IMR-90 (cell line): ENCODE measurements at places on chromosomes 1 and 21. TPM values are rescaled to one million over a fixed set of nuclear protein-coding genes. Genes with fewer than 3 reads are reported as not detected.

DNA sequence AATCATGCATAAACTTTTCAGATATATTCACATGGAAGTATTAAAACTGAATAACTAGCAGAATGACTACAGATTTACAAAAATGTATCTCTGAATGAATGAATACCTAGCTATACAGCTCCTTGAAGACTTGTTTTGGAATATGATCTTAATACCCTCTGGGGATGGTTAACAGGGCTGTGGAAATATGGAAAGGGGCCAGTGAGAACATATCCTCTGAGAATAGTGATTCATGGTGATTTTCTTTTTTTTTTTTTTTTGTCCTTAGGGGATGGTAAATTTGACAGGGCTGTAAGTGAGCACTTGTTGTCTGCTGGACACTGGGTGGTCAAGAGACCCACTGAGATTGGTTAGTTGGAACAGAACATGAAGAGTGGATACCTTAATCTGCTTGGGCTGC lies 80.7 kb upstream of the HP1BP3 start:
- no peak overlapping the region for H3K27ac ChIP-seq
- no peaks in the 10 kb centered on the region for H3K27me3 ChIP-seq
- H3K4me3 ChIP-seq, result no peak overlapping the region
- peaks cover 13% of the 10 kb centered on the region for H3K4me1 ChIP-seq
- DNase-seq, result peak; percentile 53
- H3K36me3 ChIP-seq, result peaks cover 12% of the 10 kb centered on the region

DNA sequence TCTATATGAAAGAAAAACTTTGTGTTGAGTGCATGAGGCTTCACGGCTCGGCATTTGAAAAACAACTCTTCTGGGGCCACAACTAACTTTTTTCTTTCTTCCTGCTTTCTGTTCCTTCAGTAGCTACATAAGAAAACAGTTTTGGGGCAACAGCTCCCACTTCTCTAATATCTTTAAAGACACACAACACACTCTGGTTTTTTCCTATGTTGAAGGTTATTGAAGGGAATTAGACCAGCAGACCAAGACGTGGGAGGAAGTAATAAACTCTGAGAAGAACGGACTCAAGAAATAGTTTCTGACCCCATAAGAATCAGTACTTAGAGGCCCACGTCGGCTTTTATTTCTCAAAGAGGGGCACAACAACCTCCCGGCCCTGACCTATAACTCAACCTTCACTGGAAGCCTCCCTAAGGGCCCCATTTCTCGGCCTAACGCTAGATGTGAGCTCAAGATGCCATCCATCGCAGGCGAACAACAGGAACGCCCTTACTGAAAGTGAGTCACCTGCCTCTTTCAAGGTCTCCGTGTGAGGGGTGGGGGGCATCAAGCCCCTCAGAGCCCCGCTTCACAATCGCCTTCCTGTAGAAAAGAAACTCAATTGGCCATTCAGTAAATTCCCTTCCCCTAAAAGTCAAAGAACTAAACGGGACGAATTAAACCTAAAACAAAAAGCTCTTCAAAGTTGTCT lies 844 bp downstream of the ZMYM6 start:
- H3K4me1 ChIP-seq, result peaks cover 4% of the 10 kb centered on the region
- peaks cover 4% of the 10 kb centered on the region for H3K36me3 ChIP-seq
- peak overlapping the region; percentile 80 for H3K27ac ChIP-seq

DNA sequence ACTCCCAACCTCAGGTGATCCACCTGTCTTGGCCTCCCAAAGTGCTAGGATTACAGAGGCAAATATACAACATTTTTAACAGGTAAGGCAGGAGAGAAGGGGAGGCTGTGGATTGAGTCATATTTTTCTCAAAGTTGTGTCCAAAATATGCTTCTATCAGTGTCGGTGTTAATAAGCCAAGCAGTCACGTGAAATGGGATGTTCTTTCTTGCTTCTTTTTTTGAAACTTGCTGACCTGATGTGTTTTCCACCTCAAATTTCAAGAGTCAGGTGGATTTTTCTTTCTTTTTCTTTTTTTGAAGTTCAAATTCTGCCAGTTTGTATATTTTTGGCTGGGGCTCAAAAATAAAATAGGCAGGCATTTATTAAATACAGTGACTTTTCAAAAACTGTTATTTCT lies 91.5 kb downstream of the PCP4 start:
- no peak overlapping the region for H3K4me3 ChIP-seq
- H3K4me1 ChIP-seq, result no peaks in the 10 kb centered on the region
- no peaks in the 10 kb centered on the region for H3K36me3 ChIP-seq
- no peak for DNase-seq

DNA sequence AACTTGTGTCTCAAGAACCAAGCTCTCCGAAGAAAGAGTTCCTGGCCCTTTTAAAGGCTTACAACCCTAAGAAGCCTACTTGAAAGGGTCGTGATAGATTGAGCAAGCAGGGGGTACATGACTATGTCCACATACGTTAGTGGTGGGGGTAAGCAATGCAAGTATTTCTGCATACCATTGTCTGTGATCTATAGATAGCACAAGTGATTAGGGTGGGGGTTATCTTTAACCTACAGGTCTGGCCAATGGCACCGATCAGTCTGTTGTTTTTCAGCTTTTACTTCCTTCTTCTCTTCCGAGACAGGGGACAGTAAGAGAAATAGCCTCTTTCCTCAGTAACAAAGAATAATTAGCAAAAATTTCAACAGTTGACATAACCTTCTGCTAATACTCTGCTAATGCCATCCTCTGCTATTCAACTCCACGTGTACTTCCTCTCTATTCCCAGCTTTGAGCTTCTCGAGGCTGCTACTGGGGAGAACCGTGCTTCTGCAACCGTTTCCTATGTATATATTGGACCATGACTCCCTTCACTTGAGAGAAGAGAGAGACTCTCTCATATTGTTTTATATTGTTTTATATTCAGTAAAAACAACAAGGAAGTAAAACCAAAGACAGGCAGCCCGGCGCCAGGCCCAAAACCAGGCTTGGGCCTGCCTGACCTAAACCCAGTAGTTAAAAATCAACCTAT lies 727.7 kb upstream of the NCAM2 start:
- no peaks in the 10 kb centered on the region for H3K27me3 ChIP-seq
- H3K4me1 ChIP-seq, result no peaks in the 10 kb centered on the region
- H3K4me3 ChIP-seq, result no peak overlapping the region
- no peak for DNase-seq

- no peak for DNase-seq
- H3K4me3 ChIP-seq, result no peak overlapping the region
- no peaks in the 10 kb centered on the region for H3K36me3 ChIP-seq
- no peaks in the 10 kb centered on the region for H3K27me3 ChIP-seq
- no peaks in the 10 kb centered on the region for H3K4me1 ChIP-seq
- H3K27ac ChIP-seq, result no peak overlapping the region
These were observed 744.5 kb upstream of the TMPRSS15 start for GRCh38 chr21:19148056-19148455.

GRCh38 chr1:172273647-172274396 lies 146.7 kb upstream of the C1orf105 start:
- H3K27me3 ChIP-seq, result no peaks in the 10 kb centered on the region
- no peak for DNase-seq
- H3K27ac ChIP-seq, result no peak overlapping the region
- H3K4me1 ChIP-seq, result peaks cover 4% of the 10 kb centered on the region

DNA sequence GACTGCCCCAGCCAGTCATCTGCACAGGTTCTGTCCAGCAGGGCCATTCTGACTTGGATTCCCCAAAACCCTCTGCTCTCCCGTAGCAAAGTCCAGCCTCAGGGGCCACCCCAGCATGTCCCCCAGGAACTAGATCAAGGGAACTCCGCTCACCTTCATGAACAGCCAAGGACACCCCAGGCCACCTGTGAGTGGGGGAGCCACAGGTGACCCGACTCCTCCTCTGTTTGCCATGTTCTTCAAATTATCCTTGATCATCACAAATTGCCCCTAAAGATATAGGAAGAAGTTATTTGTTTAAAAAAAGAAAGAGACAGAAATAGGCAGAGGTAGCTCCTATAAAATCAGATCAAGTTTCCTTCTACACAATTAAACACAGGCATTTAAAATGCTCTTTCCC lies 475.0 kb downstream of the MATN1 start:
- H3K4me3 ChIP-seq, result no peak overlapping the region
- no peaks in the 10 kb centered on the region for H3K27me3 ChIP-seq
- no peaks in the 10 kb centered on the region for H3K4me1 ChIP-seq
- no peak overlapping the region for H3K27ac ChIP-seq
- no peak for DNase-seq

- H3K36me3 ChIP-seq, result no peaks in the 10 kb centered on the region
- no peak overlapping the region for H3K27ac ChIP-seq
- H3K27me3 ChIP-seq, result no peaks in the 10 kb centered on the region
- DNase-seq, result no peak
- no peaks in the 10 kb centered on the region for H3K4me1 ChIP-seq
These were observed 128.0 kb upstream of the IRF2BP2 start for GRCh38 chr1:234737967-234738314.

GRCh38 chr1:30599721-30600120 lies 123.7 kb downstream of the MATN1 start:
- H3K27ac ChIP-seq, result no peak overlapping the region
- no peaks in the 10 kb centered on the region for H3K36me3 ChIP-seq
- H3K27me3 ChIP-seq, result no peaks in the 10 kb centered on the region

The RIPPLY3 gene
- polyA plus RNA-seq, result 0.07 and 0.10 TPM in 2 replicates

The SLC44A5 gene
- polyA plus RNA-seq, result not detected in 2 replicates

The LDLRAD2 gene
- 0.05 TPM in 1 of 2 replicates, not detected in the other for polyA plus RNA-seq
